ENCODE measurements at places on chromosomes 7 and 10.

DNA sequence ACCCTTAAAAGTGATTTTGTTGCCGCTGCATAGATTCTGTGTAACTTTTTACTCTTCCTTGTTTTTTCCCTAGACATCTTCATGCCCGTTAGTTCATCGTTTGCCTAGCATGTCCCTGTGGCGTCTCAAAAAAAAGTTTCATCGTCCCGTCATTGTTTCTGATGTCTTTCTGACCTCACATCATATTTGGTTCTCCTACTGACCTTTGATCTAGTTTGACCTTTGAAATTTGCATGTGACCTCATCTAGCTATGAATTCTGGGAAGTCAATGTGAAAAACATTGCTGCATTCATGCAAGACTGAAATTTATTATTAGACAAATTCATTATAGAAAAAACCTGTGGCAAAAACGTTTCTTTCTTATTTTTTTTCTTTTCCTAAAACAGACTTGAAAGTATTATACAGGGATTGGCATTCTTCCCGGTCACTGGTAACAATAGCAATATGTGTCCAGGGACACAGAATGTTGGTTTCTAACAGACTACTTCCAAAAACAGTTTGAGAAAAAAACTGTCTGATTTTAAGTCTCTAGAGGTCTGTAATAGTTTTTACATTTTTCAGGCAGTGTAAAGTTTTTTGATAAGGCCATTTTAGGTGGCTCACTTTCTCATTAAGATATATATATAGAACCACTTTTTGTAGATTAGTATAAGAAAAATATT is 280.9 kb downstream of the USP6NL start:
- no peak for DNase-seq

GRCh38 chr10:116237970-116238369 is 35.0 kb downstream of the GFRA1 start:
- no peak for DNase-seq

DNA sequence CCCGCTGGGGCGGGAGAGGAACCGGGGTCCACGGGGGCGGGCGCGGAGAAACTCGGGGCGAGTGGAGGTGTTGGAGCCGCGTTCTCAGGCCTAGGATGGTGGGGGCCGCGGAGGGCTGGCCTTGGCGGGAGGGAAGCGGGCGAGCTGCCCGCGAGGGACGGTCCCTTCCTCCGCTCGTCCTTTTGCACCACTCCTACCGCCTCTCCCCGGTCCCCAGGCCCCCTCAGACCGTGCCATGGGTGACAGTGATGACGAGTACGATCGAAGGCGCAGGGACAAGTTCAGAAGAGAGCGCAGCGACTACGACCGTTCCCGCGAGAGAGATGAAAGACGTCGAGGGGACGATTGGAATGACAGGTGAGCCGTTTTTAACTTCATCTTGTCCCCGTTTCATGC is 451 bp downstream of the SRRT start:
- no peak for DNase-seq

DNA sequence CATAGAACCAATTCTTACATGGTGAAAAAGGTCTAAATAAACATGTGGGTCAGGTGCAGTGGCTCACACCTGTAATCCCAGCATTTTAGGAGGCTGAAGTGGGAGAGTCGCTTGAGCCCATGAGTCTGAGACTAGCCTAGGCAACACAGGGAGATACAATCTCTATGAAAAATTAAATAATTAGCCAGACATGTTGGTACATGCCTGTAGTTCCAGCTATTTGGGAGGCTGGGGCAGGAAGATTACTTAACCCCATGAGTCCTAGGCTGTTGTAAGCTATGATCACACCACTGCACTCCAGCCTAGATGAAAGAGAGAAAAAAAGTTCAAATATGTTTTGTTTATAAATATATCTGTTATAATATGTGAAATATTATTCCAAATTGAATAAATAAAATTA is 643.6 kb downstream of the IPMK start:
- no peak for DNase-seq

DNA sequence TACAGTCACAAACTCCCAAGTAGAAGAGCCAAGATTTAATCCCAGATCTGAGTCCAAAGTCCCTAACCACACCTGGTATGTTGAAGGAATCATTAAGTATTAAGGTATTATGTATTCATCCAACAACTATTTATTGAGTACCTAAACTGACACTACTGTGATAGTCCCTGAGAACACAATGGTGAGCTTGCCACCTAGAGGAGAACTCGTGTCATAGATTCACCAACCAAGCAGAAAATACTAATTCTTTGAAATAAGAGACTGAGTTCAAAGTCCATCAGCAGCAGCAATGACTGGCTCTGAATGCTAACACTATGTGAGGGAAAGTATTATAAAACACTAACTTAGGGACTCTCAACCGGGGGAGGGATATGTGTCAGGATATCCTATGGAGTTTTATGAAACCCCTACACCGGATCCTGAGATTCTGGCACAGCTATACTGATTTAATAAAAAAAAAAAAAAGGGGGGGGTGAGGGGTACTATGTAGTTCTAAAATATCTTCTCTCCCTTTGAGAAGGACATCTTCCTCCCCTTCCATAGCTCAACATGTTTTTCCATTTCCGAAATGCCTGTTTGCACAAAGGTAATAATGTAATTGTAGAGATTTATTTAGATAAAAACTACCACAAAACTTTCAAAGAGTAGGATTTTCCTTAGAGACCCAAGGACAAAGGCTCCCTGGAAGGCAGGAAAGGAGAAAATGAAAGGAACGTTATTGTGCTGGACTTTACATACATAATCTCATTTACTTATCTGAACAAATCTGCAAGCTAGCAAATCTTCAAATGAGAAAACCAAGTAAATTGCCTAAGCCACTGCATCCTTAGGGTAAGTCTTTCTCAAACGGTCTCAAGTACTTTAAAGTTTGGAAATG is 1.6 kb downstream of the NCOA4 start:
- no peak for DNase-seq

- DNase-seq, result no peak
These were observed 939.2 kb upstream of the CELF2 start for GRCh38 chr10:10078446-10078845.

DNA sequence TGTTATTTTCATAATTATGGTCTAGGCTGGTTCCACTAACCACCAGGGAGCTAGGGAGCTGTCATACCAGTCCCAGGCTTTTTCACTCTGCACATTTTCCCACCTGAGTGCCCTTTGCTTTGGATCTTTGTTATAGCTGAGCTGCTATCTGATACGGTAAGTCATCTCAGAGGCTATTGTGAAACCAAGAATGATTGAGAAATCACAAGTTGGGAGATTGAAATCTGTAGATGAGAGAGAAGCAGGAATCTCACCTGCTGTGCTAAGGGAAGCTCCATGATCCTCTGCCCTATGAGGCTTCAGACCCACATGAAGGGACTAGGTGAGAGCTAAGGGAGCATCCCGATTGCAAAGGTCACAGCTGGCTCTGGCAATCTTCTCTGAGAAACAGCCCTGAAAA is 307.8 kb downstream of the REEP3 start:
- DNase-seq, result no peak

DNA sequence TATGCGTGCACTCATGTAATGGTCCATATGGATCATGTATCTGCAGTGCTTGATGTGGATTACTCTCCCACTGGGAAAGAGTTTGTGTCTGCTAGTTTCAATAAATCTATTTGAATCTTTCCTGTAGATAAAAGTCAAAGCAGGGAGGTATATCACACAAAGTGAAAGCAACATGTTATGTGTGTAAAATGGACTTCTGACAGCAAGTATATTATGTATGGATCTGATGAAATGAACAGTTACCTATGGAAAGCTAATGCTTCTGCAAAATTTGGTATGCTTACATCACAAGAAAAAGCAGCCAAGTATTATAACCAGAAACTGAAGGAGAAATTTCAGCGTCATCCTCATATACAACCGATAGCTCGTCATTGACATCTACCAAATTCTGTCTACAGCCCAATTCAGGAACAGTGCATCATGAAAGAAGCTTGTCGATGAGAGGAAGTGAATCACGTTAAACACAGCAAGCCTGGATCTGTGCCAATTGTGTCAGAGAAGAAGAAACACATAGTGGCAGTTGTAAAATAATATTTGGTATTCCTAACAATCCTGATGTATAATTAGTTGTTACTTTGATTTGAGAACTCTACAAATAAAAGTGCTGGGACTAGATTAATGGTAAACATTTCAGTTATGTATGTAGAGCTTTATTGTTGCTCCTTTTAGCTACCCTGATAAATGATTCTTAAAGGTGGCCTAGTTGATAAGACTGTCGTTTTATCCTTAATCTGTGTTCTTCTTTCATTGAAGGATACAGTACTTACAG is 14.2 kb upstream of the SYPL1 start:
- DNase-seq, result no peak

DNA sequence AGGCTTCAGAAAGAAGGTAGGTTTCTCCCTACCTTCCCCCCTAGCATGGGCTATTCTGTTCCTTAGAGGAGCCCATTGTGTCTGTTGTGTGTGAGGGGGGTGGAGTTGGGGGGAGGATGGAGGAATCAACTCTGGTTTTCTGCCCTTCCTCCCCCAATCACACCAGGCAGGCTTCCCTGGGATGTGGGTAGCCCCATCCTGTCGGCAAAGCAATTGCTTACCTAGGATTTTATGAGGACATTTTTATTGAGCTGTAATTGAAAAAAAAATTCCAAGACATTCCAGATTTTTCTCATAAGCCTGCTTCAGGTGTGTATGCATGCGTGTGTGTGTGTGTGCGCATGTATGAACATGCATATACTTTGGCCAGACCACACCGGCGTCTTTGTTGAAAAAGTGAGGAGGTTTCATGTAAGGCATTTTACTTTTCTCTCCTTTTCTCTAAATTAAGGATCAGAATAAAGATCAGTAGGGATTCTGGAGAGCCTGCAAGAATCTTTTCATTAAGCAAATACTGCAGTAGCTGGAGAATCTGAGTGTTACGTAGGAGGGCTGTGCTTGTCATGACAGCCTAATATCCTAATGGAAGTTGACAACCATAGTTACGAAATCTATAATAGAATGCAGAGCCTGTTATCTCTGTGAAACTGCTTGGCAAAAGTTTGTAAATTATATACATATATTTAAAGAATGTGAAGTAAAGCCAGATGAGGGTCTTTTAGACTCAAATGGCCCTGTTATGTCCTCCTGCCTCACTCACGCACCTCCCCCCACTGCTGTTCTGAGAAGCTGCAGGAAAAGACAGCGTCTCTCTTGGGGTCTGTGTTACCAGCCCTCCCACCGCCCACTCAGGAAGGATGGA is 27.3 kb upstream of the SAMD8 start:
- no peak for DNase-seq

GRCh38 chr7:54349229-54349628 is 192.9 kb upstream of the VSTM2A start:
- no peak for DNase-seq

DNA sequence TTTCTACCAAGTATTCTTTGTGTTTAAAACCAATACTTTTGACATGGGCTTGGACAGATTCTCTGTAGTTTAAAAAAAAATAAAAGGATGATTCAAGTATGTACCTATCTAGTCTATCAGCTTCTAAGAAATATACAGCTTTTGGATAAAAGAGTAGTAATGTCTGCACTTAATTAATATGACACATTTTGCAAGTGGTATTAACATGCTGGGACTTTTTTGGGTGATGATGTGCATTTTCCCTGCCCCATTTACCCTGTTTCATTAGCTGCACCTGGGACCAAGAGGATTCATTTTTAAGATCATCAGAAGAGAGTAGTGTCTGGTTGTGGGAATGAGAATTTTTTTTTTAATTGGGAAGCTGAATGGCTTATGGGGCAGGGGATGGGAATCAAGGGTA is 236.2 kb upstream of the KLF14 start:
- DNase-seq, result no peak

GRCh38 chr10:78925800-78926319 is 142.9 kb upstream of the ZMIZ1 start:
- no peak for DNase-seq

DNA sequence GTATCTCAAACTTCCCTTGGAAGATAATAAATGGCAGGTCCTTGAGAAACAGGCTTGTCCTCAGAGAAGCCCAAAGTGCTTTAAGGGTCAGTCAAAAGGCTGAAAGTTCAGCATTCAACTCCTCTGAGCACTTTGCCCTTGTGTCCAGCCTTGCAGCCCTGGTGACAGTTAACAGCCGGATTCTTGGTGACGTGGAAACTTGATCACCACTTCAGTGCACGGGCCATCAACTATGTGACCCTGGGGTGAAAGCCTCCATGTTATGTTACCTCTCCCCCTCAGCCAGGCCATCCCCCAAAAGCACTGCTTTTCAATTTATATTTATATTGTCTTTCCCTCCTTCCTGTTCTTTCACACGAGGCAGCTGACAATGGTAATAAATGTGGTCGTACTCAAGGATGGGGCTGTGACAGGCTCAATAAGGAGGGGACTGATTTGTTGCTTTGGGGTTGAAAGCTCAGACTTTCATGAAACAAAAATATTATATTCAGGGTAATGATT is 164.0 kb upstream of the NRP1 start:
- no peak for DNase-seq

DNA sequence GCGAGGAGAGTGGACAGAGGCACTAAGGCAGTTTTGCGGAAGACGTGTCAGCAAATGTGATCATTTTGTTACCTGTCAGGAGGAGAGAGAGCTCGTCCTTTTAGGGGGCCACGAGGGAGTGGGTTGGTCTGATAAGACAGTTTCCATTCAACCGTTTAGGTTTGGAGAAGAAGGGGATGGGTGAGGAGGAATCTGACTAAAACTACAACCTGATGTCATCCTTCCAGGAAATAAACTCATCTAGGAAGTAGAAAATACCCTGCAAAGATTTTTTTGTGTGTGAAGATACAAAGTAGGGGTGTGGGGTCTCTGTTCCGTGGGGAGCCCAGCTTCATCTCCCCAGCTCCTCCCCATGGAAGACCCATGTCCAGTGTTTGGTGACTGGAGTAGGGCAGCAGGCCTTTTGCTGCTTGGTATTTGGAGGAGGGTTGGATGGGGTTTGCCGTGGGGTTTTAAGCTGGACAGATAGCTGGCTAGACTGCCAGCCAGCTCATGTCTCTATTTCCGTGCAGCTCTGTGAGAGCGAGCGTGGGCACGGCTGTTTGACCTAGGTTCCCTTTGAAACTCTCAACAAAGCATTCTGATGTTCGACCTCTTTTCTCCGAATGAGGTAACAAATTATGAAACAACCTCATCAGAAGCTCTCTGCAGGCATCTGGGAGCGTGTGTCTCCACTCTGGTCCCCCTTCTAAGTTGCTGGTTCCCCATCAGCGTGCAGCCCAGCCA is 136.0 kb upstream of the TCF7L2 start:
- DNase-seq, result no peak

- no peak for DNase-seq
These were observed 210.1 kb downstream of the TNS3 start for GRCh38 chr7:47371733-47372368.

DNA sequence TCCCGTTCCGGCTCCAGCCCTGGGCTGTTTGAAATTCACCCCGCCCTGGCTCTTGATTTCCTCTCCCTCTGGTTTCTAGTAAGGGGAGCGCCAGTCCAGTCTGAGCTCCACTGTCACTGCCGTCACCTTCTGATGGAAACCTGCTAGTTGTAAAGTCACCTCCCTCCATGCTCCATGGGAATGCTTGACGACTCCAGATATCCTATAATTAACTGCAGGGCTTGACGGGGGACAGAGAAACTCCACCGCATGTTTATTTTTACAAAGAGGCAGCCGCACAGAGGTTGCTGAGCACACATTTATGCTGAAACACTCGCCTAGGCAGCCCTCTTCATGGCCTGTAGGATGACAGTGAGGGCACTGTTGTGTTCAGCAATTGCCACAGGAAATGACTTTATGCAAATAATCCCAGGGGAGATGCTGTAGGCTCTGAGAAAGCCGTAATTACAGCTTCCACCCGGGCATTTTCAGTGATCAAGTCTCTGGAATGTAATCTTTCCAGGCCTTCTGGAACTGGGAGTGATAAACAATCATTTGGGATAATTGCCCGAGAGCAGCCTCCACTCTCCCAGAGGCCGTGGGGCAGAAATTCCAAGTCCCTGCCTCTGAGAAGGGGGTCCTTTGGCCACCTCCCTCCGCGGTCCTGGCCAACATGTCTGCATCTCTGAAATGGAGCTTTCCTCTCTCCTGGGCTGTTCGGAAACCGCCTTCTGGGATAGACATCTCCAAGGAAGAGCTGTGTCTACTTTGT is 300.5 kb downstream of the KLF6 start:
- DNase-seq, result no peak

Measured in NCI-H187 (cell line).